ENCODE measurements at places on chromosomes 7 and 10.

GRCh38 chr10:109783286-109783685 is 140.0 kb downstream of the XPNPEP1 start:
- no peak for DNase-seq

- no peak for DNase-seq
Observed at GRCh38 chr10:49331431-49331830, 32.5 kb downstream of the C10orf71 start.

GRCh38 chr10:486666-487322 is 202.7 kb downstream of the DIP2C start:
- DNase-seq, result no peak

DNA sequence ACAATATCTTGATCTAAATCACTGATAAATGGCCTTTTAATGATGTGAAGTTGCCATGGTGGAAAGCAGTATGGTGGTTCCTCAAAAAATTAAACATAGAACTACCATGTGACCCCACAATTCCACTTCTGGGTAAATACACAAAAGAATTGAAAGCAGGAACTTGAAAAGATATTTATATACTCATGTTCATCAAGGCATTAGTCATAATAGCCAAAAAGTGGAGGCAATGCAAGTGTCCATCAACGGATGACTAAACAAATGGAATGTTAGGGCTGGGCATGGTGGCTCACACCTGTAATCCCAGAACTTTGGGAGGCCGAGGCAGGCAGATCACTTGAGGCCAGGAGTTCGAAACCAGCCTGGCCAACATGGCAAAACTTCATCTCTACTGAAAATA is 2.0 kb upstream of the DNAJC12 start:
- no peak for DNase-seq

- no peak for DNase-seq
Observed at GRCh38 chr10:14384915-14385314, 54.2 kb upstream of the FRMD4A start.

- no peak for DNase-seq
Observed at GRCh38 chr7:91929463-91929862, 11.2 kb upstream of the AKAP9 start.

- no peak for DNase-seq
Observed at GRCh38 chr7:64889686-64890162, 13.3 kb upstream of the ZNF273 start.

- DNase-seq, result no peak
Observed at GRCh38 chr10:69512901-69513300, 60.3 kb downstream of the NEUROG3 start.

- no peak for DNase-seq
Observed at GRCh38 chr10:54469587-54470323, 331.3 kb downstream of the PCDH15 start.

GRCh38 chr7:19111474-19112273 is 5.8 kb downstream of the TWIST1 start:
- DNase-seq, result no peak

- no peak for DNase-seq
Observed at GRCh38 chr10:52780391-52781155, 8.0 kb upstream of the MBL2 start.

- peak; percentile 54 for DNase-seq
Observed at GRCh38 chr10:70758757-70759514, 26.2 kb downstream of the TBATA start.

DNA sequence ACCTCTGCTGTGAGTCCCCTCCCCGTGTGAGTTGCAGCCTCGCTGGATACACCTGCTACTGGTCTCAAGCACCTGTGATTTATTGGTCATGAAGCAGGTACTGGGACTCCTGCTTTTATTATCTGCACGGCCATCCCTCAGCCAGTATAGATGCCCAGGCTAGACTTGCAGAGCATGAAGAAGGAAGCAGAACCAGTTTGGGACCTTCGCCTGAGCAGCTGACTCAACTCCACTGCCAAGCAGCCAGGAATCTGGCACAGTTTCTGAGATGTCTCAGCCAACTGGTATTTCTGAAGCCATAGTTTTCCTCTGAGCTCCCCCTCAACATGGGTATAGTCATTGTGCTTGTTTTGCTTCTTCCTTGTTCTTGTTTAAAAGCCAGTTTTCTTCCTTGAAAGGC is 28.0 kb upstream of the SLC39A12 start:
- no peak for DNase-seq

- no peak for DNase-seq
Observed at GRCh38 chr10:28554952-28555351, 22.0 kb downstream of the WAC start.

DNA sequence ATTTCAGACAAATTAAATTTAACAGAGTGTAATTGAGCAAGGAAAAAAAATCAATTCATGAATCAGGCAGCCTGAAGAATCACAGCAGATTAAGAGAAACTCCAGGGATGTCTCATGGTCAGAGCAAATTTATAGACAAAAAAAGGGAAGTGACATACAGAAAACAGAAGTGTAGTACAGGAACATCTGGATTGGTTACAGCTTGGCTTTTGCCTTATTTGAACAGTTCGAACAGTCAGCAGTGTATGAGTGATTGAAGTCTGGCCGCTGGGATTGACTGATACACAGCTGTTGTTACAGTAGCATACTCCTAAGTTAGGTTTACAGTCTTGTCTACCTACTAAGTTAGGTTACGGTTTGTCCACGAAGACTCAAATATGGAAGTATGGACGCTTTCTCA is 255.3 kb downstream of the HPSE2 start:
- no peak for DNase-seq
